ENCODE measurements at places on chromosomes 1 and 21.

DNA sequence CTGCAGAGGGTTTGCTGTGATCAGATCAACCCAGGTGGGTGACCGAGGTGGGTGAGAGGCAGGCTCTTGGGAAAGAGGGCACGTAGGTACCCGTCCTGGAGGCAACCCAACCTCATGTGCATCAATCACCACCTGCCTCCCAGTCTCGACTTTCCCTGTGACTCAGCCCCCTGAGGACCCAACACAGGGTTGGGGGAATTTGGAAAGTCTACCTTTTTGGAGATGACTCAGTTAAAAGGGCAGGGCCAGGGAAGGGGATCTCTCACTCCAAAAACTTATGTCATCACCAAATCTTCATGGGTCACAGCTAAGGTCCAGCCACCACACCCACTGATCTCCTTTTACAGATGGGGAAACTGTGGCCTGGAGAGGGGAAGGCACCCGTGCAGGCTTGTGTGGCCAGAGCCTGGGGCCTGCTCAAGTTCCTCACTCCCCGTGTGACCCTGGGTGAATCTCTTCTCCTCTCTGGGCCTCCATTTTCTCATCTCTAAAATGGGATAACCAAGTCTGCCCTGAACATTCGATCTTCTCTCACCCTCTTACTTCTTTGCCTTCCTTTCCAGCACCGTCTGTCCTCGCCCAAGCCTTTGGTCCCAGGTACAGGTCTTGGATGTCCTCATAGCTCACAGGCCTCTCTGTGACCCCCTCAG lies 34.6 kb upstream of the WNT4 start:
- DNase-seq, result no peak

DNA sequence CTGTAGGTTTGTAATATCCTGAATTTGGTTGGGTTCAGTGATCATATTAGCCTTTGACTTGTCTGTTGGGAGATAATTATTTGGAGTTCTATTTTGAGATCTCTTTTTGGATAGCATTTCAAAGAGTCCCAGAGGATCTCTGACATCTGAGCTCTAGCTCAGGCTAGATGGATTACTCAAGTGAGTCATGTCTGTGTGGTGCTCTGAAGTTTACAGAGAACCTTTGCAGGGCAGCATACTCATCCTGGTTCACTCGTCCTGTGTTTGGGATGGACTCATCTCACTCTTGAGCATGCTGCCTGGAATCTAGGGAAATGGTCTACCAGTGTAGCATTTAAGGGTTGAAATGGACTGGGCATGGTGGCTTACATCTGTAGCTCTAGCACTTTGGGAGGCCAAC lies 29.4 kb upstream of the BMP8A start:
- DNase-seq, result no peak

- no peak for DNase-seq
Measured at GRCh38 chr1:243731301-243731891, 118.6 kb downstream of the AKT3 start.

- no peak for DNase-seq
Measured at GRCh38 chr1:42175314-42176054, 10.9 kb upstream of the GUCA2A start.

DNA sequence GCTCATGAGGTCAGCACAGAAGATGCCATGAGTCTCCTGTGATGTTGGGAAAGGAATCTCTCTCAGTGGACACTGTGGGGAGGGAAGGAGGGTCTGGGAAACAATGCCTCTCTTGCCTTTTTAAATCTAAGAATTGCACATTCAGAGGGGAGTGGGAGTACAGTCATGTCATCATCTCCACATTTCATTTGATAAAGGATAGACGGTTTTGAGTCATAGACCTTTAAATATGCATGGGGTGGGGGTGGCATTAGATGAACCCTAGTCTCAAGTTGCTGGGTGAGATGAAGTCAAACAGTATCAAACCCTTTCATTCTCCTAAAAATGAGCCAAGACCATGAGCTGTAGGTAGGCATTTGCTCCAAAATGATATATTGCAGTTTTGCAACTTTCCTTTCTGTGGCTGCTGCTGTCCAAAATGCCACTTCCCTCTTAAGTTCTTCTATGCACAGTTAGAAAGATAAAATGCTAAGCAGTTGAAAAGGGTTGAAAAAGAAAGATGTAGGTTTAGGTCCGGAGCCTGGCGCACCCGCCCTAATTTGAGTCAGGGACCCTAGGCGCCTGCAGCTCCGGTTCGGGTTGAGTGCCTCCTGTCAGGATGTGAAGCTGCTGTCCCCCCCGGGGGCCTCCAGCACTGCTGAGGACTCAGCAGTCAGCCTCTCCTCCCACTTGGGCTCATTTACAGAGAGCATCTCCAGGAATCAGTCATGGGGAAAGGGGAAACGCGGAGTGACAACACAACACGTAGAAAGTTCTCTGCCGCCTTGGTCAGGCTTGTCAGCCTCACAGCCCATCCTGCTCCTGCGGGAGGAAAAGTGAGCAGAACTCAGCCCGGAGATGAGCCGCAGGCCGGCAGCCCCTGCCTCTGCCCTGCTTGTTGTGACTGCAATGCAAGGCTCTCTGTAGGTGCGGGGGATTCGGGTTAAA lies 479.3 kb upstream of the RUNX1 start:
- DNase-seq, result peak; percentile 26

DNA sequence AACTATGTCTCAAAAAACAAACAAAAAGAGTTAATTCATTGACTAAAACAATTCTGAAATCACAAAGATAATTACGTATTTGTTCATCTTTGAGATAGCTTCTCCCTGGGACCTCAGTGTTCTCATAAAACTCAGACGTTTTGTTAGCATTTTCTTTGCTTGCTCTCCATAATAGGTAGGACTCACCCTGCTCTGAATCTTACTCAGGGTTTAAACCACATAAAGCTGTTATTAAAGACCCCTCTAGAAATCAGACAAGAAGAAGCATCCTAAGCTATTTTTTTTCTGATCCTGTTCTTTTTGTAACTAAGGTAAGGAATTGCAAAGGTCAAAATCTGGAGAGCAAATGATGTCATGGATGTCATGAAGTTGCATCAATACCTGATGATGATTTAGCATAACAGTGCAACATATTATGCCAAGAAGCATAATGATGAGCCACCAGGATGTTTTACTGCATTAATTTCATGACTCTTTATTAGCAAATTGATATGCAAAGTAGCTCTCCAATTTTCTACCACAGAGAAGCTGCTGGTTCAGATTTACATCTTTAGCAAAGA lies 2.4 kb downstream of the FBXO42 start:
- DNase-seq, result no peak

GRCh38 chr1:55531644-55532043 lies 316.5 kb upstream of the USP24 start:
- DNase-seq, result no peak

- DNase-seq, result no peak
Measured at GRCh38 chr1:62054188-62054587, 140.5 kb upstream of the L1TD1 start.

- DNase-seq, result no peak
Measured at GRCh38 chr1:161956097-161956496, 67.6 kb downstream of the OLFML2B start.

- no peak for DNase-seq
Measured at GRCh38 chr1:4022715-4023114, 122.6 kb upstream of the C1orf174 start.

- DNase-seq, result no peak
Measured at GRCh38 chr1:109802136-109802900, 38.6 kb upstream of the EPS8L3 start.

DNA sequence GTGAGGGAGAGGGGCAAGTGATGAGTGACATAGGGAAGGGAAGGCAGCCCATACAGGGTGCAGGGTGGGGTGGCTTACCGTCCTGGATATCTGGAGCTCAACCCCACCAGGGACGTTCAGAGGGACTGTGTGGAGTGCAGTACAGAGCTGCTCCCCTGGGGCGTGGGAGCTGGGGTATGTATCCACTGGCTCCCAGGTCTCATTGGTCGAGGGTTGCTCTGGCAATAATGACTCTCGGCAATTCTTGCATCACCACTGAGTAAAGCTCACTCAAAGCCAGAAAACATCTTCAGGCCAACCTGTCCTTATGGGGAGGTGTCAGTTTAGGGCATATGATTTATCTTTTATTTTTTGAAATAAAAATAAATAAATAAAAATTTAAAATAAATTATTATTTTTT lies 43.2 kb upstream of the RUNX3 start:
- DNase-seq, result no peak

- no peak for DNase-seq
Measured at GRCh38 chr21:26788790-26789189, 56.4 kb downstream of the ADAMTS1 start.

- DNase-seq, result no peak
Measured at GRCh38 chr1:89112871-89113613, 12.9 kb downstream of the GBP2 start.

DNA sequence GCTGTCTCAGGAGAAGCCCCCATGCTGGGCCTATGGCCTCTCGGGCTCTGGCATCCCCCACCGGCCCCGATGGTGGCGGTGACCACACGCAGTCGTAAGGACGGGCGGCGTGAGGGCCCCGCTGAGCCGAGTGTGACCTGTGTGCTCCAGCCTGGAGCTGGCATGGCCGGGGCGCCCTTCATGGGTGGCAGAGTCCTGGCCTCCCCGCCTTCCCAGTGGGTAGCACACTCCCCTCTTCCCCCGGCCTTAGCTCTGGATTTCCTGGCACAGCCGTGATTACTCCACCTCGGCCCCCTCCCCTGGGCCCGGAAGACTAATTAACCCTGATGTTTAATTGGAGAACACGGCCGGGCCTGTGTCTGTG lies 44.6 kb downstream of the SLX9 start:
- DNase-seq, result no peak

GRCh38 chr1:113768916-113769600 lies 9.8 kb upstream of the PHTF1 start:
- no peak for DNase-seq

GRCh38 chr1:166032572-166033371 lies 134.0 kb downstream of the FAM78B start:
- no peak for DNase-seq

- no peak for DNase-seq
Measured at GRCh38 chr1:186620566-186621350, 59.5 kb downstream of the PTGS2 start.

DNA sequence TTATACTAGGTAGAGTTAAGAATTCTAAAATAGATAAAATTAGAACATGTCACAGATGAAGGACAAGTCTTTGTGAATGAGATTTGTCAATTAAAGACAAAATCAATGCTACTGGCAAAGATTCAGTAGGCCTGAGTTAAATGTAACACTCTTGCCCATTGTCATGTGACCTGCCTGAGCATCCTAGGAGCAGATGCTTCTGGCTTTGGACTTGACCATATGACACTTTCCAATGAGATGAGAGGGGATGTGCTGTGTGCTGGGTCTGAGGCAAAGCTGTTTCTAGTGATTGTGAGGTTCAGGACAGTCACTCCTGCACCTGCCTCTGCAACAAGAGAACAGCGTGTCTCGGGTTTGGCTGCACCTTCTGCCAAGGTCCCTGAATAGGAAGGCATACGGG lies 144.9 kb downstream of the HIVEP3 start:
- no peak for DNase-seq

DNA sequence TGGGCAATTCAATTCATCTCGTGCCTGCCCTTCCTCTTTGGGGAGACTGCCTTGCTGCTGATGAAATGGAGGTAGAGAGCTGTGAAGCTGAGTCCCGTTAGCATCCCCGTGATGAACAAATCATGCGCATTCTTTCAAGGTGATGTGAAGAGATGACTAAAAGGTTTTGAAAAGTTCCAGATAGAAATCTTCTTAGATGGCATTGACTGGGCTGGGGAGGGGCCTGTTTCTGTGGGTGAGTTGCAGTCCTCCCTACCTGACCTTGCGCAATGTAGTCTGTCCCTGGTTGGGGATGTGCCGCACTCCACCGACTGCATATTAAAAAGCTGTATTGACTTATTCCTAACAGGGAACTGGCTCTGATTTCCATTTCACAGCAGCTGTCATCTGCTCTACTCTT lies 49.6 kb downstream of the ST6GALNAC3 start:
- no peak for DNase-seq

- DNase-seq, result no peak
Measured at GRCh38 chr21:18772404-18772803, 368.8 kb upstream of the TMPRSS15 start.

DNA sequence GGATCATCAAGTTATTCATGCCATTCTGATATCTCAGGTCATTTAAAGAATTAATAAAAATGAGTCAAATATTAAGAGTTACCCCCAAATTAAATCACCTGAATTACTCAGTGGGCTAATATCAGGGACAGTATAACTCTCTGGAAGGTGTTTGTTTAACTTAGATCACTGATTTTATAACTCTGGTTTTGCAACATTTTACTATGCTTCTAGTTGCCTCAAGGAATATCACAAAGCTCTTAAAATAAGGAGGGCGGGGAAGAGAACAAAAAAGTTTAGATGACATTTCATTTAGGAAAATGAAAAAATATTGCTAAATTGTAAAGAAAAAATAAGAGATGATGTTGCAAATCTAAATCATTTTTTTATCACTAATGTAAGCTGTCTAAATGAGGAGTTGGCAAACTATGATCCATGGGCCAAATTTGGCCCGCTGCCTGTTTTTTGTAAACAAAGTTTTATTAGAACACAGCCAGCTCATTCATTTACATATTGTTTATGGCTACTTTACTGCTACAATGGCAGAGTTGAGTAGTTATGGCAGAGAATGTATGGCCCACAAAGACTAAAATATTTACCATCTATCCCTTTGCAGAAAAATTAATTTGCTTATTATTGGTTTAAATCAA lies 31.9 kb upstream of the SLC19A2 start:
- DNase-seq, result no peak

DNA sequence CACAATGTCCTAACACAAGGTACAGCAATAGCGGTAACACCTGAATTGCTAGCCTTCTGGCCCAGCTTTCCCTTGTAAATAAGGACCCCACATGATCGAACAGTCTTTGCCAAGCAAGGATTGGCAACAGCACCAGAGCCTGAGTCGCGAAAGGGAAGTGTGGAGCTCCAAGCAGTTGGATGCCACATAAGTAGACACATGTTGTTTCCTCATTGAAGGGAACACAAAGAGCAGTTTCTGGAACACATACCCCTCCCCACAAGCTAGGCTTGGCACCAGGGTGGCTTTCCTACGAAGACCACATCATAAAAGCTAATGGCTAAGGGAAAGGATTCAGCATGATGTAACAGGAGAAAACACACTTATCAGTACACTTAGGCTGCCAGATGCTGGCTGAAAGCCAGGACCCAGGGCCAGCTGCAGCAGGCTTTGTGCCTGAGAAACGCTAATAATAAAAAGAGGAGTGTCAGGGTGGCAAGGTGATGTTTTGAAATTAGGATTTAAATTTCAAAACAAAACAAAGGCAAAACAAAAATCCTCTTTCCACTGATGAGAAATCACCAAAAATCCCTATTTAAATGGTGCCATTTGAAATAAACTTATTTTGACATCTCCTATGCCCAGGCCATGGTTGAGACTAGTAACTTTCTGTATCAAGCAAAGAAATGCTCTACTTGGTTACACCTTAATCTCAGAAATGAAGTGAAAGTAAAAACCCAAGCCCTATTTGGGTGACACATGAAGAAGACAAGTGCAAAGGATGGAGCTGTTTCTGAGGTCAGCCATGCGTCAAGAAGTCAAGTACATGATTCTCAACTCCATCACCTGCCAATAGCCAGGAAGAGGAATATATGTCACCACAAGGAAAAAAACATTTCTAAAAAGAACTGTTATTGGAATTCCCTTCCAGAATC lies 11.9 kb upstream of the CPLANE2 start:
- peak; percentile 72 for DNase-seq

- DNase-seq, result no peak
Measured at GRCh38 chr1:218209351-218209861, 75.7 kb upstream of the RRP15 start.

GRCh38 chr1:3825356-3825755 lies 29.1 kb upstream of the LRRC47 start:
- no peak for DNase-seq
